IPS DF 19.7 (cell line): ENCODE measurements at places on chromosomes 2 and 18.

DNA sequence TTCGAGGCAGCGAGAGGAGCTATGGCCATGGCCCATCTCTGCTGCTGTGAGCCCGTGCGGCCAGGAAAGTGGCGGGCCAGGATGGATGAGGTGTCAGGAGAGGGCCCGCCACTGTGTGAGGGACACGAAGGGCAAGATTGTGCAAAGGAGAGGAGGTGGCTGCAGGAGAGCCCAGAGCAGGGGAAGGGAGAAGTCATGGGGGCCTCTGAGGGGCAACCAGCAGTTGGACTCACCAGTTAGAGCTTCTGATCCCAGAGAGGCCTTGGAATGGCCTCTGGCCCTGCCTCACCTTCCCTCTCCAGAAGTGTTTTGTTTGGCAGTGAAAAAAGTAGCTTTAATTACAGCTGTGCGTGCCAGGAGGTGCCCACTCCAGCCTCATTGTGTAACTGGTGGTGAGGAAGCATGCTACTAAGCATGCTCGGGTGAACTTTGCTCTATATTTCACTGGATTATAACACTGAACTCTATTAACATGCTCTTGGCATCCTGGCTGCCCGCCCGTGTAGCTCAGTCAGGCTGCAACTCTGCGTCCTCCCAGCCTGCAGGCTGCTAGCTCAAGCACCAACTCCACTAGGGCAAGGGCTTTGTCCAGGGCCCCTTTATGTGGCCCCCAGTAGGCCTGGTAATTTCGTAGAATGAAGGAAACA, 34.2 kb downstream of the IMPA2 start:
- no peak for DNase-seq

DNA sequence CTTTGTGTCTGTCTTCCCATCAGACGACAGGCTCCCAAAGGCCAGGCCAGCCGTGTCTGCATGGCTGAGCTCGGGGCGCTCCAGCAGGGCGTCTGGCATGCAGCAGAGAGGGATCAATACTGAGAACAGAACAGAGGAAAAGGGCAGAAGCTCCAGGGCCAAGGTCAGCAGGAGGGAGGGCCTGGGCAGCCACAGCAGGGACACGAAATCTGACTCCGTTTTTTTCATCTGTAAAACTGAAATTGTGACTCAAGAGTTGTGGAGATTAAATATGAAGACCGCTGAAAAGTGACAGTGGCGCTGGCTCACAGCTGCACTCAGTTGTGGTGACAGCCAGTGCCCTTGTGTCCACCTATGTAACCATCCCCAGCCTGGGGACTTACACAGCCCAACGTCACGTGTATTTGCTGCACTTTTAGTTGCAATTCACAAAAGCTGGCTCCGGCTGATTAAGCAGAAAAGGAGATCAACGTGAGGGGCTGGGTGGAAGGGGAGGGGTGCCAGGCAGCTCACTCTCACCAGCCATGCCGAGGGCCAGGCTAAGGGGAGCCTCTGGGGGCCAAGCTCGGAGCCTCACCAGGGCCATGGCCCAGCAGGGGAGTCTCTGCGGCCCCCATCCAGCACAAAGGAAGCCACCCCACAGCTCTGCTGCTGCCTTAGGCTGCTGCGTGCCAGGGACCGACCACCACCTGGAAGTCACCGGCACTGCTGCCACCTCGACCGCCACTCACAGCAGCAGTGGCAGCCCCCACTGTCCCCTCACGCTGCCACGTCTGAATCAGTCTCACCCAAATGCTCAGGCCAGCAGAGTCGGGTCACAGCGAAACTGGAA, 74.7 kb downstream of the EIPR1 start:
- DNase-seq = no peak

DNA sequence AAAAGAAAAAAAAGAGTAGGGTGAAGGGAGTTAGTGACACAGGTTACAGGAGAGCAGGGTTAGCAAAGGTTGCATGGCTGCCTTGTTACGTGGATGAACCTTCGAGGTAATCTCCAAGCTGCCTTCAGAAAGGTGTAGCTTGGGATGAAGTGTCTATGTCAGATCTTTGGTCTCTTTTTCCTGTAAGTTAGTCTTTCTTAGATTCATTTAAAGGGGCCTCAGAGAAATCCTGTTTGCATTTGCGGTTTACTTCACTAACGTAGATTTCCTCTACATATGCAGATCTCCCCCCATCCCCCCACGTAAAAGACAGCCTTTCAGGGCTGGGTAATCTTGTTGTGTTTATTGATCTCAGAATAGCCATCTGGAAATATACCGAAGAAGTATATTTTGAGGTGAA, 83.7 kb downstream of the MTA3 start:
- DNase-seq = no peak

DNA sequence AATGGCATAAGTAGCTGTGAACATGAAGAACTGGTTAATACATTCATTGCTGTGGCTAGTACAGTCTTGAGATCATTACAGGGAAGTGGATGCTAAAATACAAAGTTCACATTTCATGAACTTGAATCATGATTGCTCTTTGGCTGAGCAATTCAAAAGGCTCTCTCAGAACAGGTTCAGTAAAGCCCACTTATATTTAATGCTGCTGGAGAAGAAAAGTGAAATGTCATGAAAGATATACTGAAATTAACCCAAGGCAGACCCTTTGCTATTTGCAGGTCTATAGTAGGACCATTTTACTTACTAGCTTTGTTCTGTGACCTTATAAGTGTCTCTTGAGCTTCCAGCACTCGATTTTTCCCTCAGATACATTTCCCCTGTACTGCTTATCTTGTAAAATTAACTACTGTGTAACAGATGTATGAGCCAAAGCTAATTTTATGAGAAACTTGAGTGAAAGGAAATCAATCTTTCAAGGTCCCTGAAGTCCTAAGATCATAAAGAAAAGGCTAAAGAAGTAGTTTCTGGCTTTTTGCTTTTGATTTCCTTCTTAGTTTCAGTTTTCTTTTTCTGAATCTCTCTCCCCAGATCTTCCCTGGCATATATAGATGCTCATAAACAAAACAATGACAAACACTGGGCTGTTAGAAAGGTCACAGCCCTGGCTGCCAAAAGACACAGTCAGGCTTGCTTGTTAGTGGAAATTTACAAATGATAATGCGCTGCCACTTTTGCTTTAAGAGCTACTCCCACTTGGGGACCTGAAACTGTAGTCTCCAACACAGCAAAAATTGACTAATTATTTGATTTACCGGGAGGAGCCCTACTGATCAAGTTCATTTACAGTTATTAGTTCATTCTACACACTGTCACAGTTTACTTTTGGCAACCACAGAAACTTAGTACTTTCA, 132.7 kb upstream of the XPO1 start:
- no peak for DNase-seq

- no peak for DNase-seq
These were observed 1.7 kb downstream of the EVA1A start for GRCh38 chr2:75558786-75559679.

DNA sequence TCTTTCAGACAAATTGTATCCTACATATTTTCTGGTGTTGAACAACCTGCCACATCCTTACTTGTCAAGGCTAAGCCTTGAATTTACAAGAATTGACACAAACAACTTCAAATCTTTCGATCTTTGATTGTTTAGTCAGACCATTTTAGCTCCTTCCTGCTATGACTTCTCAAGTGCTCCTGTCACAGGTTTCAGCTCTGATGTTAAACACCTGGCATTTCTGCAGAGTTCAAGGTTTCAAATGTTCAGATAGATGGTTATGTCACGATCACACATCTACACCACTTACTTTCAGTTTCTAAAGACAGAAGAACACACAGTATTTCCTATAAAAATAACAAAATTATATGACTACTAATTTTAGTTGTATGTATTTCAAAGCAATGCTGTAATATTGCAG, 84.0 kb downstream of the RND3 start:
- DNase-seq = no peak

GRCh38 chr2:202114291-202114690, 41.2 kb downstream of the KIAA2012 start:
- DNase-seq = no peak

- no peak for DNase-seq
These were observed 701.1 kb upstream of the ZEB2 start for GRCh38 chr2:145221032-145221431.

DNA sequence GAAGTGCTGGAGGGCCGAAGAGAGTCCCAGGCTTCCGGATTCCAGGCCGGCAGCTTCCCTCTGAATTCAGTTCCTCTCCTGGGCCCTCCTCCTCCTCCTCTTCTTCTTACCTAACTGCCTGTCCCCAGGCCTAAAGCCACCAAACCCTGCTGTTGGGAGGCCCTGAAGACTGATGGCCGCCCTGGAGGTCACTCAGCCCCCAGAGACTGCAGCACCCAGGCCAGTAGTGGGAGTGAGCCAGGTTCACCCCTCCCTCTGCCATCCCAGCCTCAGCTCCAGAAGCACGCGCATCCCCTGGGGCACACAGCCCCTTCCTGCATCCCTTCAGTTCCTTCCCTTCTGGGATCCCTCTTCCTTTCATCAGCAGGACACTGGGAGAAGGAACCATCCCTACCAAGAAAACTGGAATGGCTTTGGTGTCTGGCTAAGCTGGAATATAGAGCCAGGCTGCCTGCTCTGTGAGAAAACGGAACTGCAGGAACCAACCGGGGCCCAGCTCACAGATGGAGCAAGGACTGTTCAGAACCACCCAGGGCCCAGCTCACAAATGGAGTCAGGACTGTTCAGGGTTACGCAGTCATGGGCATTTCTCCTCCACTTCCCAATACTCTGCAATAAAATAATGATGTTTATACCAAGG, 127.4 kb downstream of the NDUFA10 start:
- DNase-seq = no peak

GRCh38 chr2:235027558-235028214, 75.9 kb downstream of the SH3BP4 start:
- DNase-seq = no peak

DNA sequence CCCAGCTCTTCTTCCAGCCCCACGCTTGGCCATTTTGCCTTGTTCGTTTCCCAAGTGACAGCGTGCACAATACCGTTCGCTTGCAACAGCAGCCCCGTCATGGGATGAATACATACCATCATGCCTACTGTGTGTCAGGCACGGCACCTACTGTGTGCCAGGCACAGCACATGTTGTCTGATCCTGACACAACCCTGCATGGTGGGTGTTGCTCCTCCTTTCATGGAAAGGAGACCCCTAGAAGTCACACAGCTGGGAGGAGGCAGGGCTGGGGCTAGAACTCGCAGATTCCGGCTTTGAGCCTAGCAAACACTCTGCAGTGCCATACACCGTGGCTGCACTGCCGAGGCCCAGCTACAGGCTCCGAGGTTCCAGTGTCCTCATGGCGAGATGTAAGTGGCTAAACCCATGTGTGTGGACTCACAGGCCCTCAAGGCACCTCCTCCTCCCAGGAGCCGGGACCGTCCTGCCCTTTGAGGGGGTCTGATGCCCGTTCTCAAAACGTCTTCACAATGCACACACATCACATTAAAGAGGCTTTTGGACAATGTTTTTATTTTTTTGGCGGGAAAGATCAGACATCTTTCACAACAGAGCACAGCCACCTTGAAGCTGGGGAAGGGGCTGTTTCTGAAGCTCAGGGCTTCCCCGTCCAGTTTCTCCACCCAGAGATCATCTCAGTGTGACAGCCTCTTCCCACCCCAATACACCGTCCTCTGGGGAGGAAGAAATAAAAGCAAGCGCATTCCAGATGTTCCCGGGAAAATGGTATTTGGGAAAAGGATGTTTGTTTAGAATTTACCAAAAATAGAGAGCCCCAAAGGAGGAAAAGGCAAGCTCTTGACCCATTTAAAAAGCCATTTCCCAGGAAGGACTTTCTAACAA, 64.9 kb downstream of the HS1BP3 start:
- no peak for DNase-seq

GRCh38 chr2:152468899-152469692, 134.1 kb downstream of the FMNL2 start:
- no peak for DNase-seq

DNA sequence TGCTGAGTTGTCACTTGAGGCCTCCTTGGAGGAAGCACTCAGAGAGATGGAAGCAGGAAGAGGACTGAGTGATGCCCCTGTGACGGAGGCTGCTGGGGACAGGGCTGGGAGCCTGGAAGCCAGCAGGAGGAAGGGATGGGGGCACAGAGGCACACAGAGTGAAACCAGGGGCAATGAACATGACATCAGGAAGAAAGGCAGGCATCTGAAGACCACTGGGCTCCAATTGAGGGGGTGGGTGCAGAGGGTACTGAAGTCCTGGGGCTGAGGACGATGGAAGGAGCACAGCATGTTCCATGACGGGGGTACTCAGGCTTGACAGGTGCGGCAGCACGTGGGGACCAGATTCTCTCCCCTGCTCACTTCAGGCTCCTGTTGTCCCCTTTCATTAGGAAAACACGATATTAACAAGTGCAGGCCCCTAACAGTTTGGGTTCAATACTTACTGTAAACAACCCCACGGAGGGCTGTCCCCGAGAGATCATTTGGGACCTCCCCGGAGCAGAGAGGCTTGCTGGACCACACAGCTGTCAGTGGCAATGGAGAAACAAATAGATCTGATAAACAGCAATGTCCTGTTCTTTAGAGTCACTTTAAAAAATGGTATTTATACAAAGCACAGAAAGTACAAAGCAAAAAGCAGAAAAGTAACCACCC, 8.7 kb downstream of the INPP5D start:
- DNase-seq = no peak

GRCh38 chr18:22094358-22094734, 75.0 kb upstream of the GATA6 start:
- no peak for DNase-seq

DNA sequence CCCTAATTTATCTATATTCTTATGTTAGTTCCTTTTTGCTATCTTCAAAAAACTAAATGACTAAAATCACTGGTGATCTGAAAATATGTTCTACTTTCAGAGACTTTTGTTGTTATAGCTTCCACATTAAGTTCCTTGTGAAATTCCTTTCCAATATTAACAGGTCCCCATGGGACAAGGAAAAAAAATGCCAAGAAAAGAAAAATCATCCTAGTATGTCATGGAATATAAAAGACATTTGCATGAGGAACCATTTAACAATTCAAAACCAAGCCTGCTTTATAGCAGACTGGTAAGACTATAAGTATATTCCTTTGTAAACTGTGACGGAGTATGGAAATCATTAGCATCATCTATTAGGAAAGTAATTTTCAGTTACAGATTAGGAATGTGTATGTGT, 48.1 kb downstream of the COBLL1 start:
- no peak for DNase-seq

DNA sequence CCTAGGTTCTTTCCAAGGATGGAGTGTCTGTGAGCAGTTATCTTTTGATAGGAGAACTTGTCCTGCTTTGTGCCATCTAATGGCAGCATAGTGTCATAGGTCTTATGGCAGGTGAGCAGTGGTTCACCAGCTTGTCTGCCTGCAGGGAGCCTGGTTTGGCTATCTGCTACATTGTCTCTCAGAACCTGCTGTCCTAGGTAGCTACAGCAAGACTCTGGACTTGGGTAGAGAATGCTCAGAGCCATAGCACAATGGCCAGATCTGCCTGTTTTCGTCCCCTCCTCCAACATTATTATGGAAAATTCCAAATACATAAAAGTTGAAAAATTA, 28.3 kb downstream of the AGFG1 start:
- DNase-seq = no peak

- DNase-seq = no peak
These were observed 277.5 kb downstream of the SPAG16 start for GRCh38 chr2:213561759-213562158.

GRCh38 chr2:85470850-85471800, 52.6 kb downstream of the SH2D6 start:
- no peak for DNase-seq

GRCh38 chr2:159769147-159769546, 28.9 kb downstream of the CD302 start:
- no peak for DNase-seq

- DNase-seq = no peak
These were observed 44.2 kb downstream of the PROC start for GRCh38 chr2:127462461-127462860.
